Spinal cord (tissue), 10 donors: ENCODE measurements at places on chromosomes 7 and 10. TPM values are rescaled to one million over a fixed set of nuclear protein-coding genes. Genes with fewer than 3 reads are reported as not detected.

The GIMAP4 gene
- 14.8 TPM for polyA plus RNA-seq

DNA sequence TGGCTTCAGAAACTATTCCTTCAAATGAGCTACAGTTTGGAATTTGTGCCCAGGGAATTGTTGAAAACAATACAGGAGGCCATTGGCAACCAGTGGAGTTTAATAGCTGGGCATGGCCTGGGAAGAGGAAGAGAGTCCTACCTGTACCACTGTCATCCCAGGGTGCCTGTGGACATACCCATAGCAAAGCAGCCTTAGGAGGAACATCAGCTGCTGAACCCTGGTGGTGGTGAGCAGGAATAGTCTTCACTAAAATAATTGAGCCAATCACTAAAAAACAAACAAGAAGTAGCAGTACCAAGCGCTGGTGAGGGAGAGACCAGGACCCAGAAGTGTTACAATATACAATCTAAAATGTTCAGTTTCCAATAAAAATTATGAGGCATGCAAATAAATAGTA, 14.5 kb downstream of the IGFBP1 start:
- DNase-seq: no peak

DNA sequence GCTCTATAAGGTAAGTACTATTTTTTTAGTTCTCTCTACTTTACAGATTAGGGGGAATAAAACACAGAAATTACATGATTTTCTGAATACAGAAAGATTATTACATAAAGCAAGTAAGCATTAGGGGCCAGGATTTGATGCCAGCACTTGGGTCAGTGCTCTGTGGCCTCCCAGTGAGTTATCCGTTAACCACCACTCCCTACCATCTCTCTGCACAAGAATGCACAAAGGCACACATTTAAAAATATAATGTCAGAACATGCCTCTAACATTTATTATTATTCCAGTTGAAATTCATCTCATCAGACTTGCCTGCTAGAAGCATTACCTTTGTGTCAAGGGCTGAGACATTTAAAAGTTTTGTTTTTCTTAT, 59.0 kb downstream of the MET start:
- no peak for DNase-seq

DNA sequence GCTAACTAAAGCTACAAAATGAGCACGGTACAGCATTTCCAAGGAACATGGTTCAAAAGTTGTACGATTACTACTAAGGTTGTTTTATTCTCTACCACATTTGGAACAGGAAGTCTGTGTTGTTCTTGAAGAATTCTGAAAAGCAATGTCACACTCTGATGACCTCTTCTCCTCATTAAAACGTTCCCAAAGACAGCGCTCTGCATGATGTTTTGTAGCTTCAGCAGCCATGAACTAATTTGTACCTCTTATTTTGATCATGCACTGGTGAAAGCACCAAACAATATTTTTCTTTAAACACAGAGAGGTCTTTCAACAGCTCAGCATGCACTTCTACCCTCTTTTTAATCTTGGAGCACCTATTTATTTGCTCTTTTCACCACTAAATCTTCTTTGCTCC, 75.0 kb upstream of the TES start:
- DNase-seq: no peak

DNA sequence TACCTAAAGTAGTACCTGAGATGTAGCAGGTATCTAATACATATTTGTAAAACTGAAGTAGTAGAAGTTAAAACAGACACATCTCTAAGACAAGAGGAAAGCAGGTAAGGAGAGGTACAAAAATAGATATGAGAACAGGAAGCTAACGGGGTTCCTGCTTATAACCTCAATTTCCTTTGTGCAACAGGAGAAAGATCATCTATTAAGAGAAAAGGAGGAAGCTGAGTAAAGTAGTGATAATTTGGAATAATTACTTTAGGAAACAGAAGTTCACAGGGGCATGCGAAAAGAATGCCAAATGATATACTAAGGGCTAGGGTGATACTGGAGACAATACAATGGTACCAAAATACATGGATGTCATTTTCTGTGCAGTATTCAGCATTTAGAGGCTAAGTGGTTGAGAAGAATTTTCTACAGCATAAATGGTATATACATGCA, 108.7 kb downstream of the NRBF2 start:
- DNase-seq: no peak

The POM121L12 gene
- not detected for polyA plus RNA-seq

- no peak for DNase-seq
These were observed 74.2 kb downstream of the FAM107B start for GRCh38 chr10:14700546-14700945.

DNA sequence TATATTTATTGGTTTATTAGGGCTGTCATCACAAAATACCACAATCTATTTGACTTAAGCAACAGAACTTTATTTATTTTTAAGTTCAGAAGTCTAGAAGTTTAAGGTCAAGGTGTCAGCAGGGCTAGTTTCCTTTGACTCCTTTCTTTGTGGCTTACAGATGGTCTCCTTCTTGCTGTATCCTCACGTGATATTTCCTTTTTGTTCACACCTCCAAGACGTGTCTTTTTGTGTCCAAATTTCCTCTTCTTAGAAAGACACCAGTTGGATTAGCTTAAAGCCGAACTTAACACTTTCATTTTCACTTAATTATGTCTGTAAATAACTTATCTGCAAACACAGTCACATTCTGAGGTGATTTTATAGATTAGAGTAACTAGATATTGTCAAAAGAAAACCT, 631.4 kb upstream of the POT1 start:
- DNase-seq: no peak

GRCh38 chr10:60809157-60809556, 30.9 kb downstream of the CDK1 start:
- no peak for DNase-seq

DNA sequence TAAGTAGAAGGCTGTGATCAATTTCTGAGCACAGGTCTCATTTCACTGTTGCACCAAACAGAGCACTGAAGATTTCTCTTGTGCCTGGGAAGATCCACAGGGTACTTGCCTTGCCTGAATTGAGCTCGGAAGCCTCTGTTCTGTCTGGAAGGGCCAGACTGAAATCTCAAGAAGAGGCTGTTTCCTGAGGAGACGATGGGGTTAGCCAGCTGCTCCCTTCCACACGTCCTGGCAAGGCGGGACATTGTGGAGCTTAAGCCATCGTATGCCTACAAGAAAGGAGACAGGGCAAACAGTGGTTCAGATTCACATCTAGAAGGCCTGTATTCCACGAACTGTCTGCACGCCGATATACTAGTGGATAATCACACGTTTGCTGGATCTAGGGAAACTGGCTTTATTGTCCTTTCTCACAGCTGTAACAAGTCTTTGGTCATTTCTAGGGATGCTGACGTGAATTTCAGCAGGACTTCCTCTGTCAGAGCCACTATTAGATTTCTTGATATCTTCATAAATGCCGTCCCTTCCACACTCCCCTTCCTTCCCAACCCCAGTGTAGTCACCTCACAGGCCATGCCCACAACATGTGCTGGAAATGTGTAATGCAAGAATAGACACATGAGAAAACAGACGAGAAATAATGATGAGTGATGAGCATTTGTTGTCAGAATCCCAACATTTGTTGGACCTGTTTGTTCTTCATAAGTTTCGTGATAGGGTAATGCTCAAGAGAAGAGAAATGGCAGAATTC, 137.2 kb upstream of the RSU1 start:
- no peak for DNase-seq

DNA sequence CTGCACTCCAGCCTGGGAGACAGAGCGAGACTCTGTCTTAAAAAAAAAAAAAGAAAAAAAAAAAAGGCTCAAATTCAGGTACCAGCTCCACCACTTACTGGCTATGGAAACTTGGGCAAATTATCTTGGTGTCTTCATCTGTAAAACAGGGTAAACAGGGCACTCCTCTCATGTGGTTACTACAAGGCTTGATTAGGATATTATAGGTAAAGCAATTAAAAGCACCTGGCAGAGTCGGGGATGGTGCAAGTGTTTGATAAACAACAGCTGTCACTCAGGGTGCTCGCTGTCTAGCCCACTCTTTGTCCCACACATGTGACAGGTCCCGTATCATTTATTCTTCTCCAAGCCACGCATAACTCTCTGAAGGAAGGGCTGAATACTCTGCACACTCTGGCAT, 96.9 kb downstream of the SORBS1 start:
- no peak for DNase-seq

The GATA3 gene
- 1.9 TPM for polyA plus RNA-seq

The TWNK gene
- 10.2 TPM for polyA plus RNA-seq

- no peak for DNase-seq
These were observed 50.2 kb upstream of the CALN1 start for GRCh38 chr7:72462311-72462710.

The GARIN1A gene
- polyA plus RNA-seq: 3.1 TPM

The ACSL5 gene
- 3.7 TPM for polyA plus RNA-seq

DNA sequence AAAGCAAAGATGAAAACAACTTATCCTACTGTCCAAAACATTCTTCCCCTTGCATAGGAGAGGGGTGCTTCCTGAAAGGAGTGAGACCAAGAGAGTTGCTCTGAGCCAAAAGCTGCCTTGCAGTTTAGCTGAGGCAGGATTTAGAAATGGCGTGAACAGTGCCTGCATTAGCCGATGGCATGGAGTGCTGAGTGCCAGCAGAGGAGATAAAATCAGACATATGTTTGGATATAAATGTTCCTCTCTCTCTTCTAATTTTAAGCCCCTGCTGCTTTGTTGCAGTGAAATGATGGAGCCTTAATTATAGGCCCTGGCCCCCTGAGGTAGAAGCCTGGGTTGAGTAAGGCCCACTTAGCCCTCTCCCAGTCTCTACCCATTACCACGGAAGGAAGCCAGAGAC, 7.1 kb downstream of the LRRC4 start:
- no peak for DNase-seq

DNA sequence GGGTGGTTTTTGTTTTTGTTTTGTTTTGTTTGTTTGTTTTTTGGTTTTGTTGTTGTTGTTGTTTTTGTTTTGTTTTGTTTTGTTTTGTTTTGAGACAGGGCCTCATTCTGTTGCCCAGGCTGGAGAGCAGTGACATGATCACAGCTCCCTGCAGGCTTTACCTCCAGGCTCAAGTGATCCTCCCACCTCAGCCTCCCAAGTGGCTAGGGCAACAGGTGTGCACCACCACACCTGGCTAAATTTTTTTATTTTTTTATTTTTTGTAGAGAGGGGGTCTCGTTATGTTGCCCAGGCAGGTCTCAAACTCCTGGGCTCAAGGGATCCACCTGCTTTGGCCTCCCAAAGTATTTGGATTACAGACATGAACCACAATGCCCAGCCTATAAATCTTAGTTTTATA, 115.9 kb upstream of the NFE2L3 start:
- DNase-seq: no peak

GRCh38 chr10:104483582-104483981, 129.9 kb downstream of the CFAP58 start:
- no peak for DNase-seq

The SPDYE1 gene
- polyA plus RNA-seq: 4.1 TPM

The LEP gene
- not detected for polyA plus RNA-seq

The MYH16 gene
- not detected for polyA plus RNA-seq

DNA sequence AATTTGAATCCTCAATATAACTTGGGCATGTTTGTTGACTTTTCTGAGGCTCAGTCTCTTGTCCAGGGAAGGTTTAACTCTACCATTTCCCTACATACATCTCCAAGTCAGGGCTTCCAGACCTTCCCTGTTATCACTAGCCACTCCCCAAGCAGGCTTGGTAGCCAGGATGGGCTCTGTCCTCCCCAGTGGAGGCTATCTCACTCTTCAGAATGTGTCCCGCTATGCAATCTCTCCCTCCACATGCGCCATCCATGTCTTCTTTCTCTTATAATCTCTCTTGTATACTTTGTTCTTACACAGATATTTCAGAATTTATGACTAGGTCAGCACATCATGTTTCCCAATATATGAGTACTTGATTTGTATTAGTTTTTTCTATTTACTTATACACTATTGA, 310.4 kb downstream of the HGF start:
- no peak for DNase-seq

DNA sequence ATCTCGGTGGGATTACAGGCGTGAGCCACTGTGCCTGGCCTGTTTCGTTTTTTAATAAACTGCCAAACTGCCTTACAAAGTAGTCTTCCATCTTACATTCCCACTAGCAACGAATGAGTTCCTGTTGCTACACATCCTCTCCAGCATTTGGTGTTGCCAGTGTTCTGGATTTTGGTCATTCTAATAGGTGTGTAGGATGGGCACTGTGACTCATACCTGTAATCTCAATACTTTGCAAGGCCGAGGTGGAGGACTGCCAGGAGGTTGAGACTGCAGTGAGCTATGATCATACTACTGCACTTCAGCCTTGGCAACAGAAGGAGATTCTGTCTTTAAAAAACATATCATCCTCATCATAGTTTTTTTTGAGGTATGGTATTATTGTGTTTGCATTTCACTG, 21.4 kb upstream of the RSBN1L start:
- DNase-seq: no peak

DNA sequence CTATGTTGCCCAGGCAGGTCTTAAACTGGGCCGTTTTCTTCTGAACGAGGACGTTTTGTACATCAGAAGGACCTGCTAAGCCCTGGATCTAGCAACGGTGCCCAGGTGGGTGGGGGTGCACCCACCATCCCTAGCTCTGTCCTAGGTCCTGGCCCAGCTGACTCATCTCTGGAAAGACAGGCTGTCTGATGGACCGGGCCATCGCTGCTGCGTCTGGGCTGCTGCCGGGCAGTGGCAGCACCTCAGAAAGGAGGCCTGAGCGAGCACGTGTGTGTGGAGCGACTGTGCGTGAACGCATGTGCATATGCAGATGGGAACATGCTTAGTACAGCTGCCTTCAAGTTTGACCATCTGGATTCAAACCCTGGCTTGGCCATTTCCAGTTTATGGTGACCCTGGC, 7.3 kb upstream of the ELFN1 start:
- DNase-seq: no peak

DNA sequence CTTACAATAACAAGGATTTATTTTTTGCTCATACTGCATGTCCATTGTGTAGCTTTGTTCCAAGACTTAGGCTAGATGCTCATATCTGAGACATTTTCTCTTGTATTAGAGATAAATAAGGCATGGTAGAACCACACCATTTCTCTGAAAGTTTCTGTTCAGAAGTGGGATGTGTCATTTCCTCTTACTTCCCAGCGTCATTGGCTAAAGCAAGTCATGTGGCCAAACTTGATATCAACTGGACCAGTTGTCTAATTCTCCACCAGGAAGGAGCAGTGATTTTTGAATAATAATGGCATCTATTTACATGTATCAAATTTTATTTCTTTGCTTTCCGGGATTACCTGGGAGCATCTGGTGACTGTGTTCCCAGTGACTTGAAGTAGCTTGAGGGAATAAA, 38.3 kb downstream of the AHCYL2 start:
- DNase-seq: no peak

- DNase-seq: no peak
These were observed 240.9 kb upstream of the PTER start for GRCh38 chr10:16195894-16196293.

The SHH gene
- polyA plus RNA-seq: 3.9 TPM

GRCh38 chr10:15624401-15625196, 95.1 kb downstream of the ITGA8 start:
- no peak for DNase-seq

- DNase-seq: no peak
These were observed 452 bp downstream of the ATE1 start for GRCh38 chr10:121927318-121927840.

- DNase-seq: no peak
These were observed 2.6 kb upstream of the PPIF start for GRCh38 chr10:79344502-79345195.
